ENCODE measurements at places on chromosomes 12 and 14.
A peak's percentile ranks its signal among the peaks of the same experiment; 100 is the strongest.

- DNase-seq, result no peak
Measured at GRCh38 chr14:98976271-98976670, 295.7 kb downstream of the BCL11B start.

DNA sequence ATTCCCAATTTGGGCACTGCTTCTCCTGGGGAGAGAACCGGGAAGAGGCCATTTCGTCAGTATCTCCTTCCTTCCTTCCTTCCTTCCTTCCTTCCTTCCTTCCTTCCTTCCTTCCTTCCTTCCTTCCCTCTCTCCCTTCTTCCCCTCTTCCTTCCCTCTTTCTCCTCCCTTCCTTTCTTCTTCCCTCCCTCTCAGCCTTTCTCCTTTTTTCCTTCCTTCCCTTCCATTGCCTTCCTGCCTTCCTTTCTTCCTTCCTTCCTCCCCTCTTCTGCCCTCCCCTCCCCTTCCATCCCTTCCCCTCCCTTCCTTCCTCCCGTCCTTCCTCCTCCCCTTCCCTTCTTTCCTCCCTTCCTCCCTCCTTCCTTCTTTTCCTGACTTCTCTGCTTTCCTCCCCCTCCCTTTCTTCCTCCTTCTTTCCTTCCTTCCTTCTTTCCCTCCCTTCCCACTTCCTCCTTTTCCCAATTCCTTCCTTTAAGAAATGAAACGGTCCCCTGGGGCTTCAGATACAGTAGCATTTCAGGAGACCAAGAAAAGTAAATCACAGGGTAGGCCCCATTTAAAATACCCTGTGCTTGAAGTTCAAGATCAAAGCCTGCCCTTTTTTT, 71.8 kb downstream of the ACACB start:
- DNase-seq, result no peak

GRCh38 chr14:22606380-22606779, 8.3 kb downstream of the ABHD4 start:
- no peak for DNase-seq

- DNase-seq, result no peak
Measured at GRCh38 chr14:68335312-68335711, 457.6 kb downstream of the ZFP36L1 start.

- DNase-seq, result no peak
Measured at GRCh38 chr12:4960547-4960946, 50.8 kb downstream of the KCNA1 start.

DNA sequence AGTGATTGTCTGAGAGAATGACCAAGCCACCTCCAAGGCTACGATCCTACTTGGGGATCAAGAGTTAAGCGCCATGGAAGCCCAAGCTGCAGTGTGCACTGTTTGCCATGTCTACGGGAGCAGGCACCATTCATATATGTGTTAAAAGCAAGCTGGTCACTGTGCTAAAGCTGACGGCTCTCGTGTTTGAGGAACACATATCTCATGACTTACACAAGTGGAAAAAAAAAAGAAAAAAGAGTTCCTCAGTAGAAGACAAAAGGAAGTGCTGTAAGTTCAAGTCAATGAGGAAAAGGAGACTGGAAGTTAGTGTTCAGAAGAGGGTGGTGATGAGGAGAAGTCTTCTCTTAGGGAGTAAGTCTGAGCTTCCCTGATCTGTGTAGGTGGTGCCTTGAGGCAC, 4.9 kb upstream of the PTCSC3 start:
- no peak for DNase-seq

DNA sequence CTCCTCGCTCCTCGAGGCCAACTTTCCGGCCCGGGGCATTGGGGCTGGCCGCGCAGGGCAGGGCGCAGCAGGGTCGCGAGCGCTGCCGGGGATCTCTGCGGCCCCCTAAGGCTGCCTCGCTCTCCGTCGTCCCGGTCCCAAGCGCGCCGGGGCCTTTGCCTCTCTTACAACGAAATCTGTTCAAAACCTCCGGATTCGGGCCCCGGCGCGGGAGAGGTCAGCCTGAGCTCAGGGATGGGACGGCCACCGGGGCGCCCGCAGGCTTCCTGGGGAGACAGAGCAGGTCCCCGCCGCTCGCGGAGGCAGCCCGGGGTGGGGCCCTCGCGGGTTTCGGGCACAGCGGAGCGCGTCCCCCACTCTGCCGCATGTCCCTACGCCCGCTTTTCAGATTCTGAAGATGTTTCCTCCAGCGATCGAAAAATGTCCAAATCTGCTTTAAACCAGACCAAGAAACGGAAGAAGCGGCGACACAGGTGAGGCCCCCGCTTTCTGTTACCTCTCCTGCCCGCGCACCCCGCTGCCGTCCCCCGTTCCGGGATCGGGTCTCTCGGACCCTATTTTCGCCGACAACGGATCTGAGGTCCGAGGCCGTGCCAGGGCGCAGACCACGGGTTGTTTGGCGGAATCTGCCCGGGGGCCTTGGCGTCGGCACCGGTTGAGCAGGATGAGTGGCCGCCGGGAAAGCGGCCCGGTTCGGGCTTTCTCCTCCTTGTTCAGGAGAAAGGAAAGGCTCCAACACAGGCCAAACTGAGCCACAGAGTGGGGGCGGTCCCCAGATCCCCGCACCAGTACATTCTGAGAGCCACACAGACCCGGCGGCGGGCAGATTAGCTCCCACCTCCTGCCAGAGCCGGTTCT, 1.8 kb downstream of the VSX2 start:
- peak; percentile 27 for DNase-seq

DNA sequence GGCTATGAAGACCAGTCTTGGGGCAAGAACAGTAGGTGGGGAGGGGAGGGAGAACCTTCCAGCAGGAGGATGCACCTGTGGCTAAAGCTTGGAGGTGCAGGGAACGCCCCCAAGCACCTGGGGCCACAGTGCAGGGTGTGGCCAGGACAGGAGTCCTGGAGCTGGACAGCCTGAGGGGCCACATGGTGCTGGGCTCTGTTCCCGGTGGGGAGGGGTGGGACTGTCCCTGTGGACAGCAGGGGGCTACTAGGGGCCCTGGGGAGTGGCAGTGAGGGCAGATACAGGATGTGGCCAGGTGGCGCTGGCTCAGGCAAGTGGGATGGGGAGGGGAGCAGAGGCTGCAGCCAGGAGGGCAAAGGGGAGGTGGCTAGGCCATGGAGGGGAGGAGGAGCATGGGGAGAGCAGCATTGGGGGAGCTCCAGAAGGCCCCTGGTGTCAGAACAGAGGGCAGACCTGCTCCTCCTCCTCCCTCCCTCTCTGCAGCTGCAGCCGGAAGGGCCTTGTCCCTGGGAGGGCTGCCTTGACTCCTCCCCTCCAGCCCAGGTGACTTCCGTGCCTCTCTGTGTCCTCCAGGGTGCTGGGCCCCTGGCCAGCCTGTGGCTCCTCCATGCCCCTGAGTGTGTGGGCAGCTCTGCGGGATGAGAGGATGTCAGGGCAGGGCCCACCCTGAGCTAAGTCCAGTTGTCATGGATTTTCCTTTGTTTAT, 68.4 kb upstream of the DLK1 start:
- DNase-seq, result no peak

DNA sequence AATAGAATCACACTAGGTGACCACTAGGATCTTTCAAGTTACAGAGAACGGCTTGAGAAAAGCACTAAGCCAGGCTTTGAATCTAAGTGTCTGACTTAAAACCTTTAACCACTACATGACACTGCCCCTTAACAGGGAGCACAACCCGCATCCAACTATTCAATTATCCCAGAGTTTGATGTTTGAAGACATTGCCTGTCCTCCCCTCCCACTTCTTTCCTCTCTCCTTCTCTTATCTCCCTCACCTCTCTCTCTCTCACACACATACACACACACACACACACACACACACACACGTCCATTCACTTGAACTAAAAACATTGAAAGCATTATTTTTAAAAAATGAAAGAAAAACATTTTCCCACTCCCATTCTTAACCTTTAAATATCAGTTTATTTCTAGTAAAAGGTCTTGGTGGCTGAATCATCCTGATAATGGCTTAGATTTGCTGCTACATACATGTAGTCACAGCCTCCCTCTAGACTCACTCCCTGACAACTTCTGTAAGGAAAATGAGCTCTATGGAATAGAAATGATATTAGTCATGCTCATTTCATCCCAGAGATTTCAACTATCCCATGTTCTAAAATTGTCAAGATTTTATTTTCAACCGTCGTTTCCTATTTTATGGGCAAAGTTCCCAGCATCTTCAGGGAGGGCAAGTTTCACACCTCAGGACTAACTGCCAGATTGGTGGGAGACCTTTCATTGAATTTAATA, 53.5 kb upstream of the RAP1B start:
- DNase-seq, result peak; percentile 95

- no peak for DNase-seq
Measured at GRCh38 chr12:115194448-115194847, 510.5 kb upstream of the TBX3 start.

DNA sequence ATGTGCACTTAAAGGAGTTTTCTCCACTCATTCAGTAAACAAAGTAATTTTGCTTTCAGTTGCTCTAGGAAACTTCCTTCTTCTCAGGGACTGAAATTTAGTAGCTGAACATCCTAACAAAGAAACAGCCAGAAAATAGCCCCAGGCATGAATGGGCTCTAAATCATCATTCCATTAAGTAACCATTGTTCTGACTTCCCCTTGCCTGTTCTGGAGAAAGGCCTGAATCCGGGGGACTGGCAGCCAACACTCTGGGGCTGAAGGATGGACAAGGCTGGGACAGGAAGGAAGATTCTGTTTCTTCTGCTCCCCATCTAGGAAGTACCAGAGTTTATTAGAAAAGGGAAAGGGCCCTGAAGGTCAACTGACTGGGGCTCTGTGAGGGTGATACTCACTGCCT, 104.5 kb downstream of the ESRRB start:
- DNase-seq, result no peak

GRCh38 chr14:99006276-99006675, 265.7 kb downstream of the BCL11B start:
- DNase-seq, result peak; percentile 1

GRCh38 chr12:95385246-95386035, 88.5 kb upstream of the METAP2 start:
- peak; percentile 51 for DNase-seq

DNA sequence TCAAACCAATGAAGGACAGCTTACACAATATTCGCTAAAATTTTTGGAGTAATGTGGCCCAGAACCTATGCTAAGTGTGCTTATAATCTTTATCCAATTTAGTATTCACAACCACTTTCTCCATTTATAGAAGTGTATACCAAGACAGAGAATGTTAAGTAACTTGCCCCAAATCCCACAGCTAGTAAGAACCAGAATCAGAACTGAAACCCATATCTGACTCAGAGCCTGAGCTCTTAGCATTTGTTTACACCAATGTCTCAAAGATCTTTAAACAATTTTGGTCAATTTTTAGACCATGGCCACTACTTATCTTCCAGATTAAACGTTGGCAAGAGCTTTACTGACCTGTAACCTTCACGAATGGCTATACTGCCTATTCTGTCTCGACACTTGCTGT, 53.0 kb downstream of the PAPLN start:
- no peak for DNase-seq

DNA sequence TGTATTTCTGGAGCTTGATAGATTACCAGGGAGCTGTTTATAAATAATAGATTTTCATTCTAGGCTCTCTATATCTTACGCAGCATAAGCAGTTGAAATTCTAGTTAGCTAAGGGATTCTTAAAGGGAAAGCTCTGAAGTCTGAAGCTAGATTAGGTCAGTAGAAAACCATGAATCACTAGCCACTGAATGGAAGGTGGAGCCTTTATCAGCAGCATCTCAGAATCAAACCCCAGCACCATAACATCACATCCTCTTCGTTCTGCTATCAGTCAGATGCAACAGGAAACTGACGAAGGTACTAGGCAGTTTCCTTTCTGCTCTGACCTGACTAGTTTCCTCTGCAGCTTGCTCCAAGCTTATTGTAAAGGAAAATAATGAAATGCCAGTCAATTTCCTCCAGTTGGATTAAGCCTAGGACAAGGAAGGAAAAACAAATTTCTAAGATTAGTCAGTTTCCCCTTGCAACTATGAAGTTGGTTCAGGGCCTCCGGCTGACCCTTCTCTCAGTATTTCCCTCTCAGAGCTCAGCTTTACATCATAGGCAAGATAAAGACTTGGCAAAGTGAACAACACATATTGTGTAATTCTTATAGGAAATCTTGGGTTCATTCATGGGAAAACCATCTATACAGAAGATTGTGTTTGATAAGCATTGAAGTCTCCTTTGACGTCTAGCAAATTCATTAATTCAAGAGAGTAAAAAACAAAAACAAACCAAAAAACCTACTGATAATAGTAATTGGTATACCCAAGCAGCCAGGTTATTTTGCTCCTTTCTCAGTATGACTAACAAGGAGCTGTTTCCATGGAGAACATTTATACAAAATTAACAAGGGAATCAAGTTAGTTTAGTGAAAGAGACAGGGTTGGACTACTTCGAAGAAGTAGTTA, 43.4 kb upstream of the CFAP54 start:
- peak; percentile 95 for DNase-seq

- no peak for DNase-seq
Measured at GRCh38 chr12:38892087-38892786, 13.2 kb downstream of the CPNE8 start.

Measured in EH (cell line).